ENCODE measurements at places on chromosomes 1 and 21. TPM values are rescaled to one million over a fixed set of nuclear protein-coding genes. Genes with fewer than 3 reads are reported as not detected.

DNA sequence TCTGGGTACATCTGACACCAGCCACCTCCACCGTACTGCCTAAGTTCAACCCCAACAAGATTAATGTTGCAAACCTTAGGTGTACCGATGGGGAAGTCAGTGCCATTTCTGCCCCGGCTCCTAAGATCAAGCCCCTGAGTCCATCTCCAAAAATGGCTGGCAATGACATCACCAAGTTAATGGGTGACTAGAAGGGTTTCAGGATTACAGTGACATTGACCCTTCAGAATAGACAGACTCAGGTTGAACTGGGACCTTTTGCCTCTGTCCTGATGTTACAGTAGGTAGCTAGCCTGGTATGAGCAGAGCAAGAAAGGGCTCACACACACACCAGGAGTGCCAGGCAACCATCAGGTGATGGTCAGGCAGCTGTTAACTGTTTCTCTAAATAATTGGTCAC is 21.7 kb upstream of the ZMYM6 start:
- no peaks in the 10 kb centered on the region for H3K4me1 ChIP-seq
- no peak for DNase-seq
- H3K36me3 ChIP-seq = no peaks in the 10 kb centered on the region
- H3K27ac ChIP-seq = no peak overlapping the region

- H3K27ac ChIP-seq = no peak overlapping the region
- H3K27me3 ChIP-seq = no peaks in the 10 kb centered on the region
- H3K36me3 ChIP-seq = no peaks in the 10 kb centered on the region
- H3K4me3 ChIP-seq = no peak overlapping the region
Measured at GRCh38 chr1:63557365-63557987, 34.2 kb downstream of the EFCAB7 start.

- H3K27ac ChIP-seq = no peak overlapping the region
- H3K27me3 ChIP-seq = no peaks in the 10 kb centered on the region
- no peak for DNase-seq
- no peak overlapping the region for H3K4me3 ChIP-seq
- H3K4me1 ChIP-seq = no peaks in the 10 kb centered on the region
- H3K36me3 ChIP-seq = no peaks in the 10 kb centered on the region
Measured at GRCh38 chr1:24926563-24927249, 3.4 kb downstream of the RUNX3 start.

DNA sequence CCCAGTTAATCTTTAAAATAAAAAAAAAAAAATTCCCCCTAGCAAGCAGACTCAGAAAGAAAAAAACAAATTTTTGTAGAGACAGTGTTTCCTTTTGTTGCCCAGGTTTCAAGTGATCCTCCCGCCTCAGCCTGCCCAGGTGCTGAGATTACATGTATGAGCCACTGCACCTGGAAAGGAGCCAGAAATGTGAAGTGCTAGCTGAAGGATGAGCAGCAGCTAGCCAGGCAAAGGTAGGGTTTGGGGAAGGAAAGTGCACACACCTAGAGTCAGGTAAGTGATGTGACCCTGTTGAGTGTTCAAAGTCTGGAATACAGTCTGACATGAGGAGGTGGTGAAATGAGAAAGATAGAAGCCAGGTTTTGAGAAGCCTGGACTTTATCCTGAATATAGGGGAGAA is 1.7 kb downstream of the AKR1A1 start:
- no peaks in the 10 kb centered on the region for H3K27me3 ChIP-seq
- H3K4me3 ChIP-seq = no peak overlapping the region
- H3K36me3 ChIP-seq = 0 out of 2 replicates have a peak, but pooled peaks cover 2% of the 10 kb centered on the region
- H3K4me1 ChIP-seq = no peaks in the 10 kb centered on the region
- no peak for DNase-seq

- no peaks in the 10 kb centered on the region for H3K36me3 ChIP-seq
- H3K4me1 ChIP-seq = no peaks in the 10 kb centered on the region
- H3K27me3 ChIP-seq = no peaks in the 10 kb centered on the region
Measured at GRCh38 chr1:85894651-85895050, 186.4 kb upstream of the ZNHIT6 start.

- no peak for DNase-seq
- peak within 1 kb of the TSS; percentile 89 for H3K27ac ChIP-seq
- peak within 1 kb of the TSS; percentile 91 for H3K4me3 ChIP-seq
- H3K4me1 ChIP-seq = peaks cover 25% of the 10 kb centered on the region
- no peaks in the 10 kb centered on the region for H3K27me3 ChIP-seq
Measured at GRCh38 chr1:53946252-53947171, at the start of gene LRRC42. Gene LRRC42 (plus strand): TSS chr1:53946350. CDS start chr1:53952000, 5,650 bp downstream.

DNA sequence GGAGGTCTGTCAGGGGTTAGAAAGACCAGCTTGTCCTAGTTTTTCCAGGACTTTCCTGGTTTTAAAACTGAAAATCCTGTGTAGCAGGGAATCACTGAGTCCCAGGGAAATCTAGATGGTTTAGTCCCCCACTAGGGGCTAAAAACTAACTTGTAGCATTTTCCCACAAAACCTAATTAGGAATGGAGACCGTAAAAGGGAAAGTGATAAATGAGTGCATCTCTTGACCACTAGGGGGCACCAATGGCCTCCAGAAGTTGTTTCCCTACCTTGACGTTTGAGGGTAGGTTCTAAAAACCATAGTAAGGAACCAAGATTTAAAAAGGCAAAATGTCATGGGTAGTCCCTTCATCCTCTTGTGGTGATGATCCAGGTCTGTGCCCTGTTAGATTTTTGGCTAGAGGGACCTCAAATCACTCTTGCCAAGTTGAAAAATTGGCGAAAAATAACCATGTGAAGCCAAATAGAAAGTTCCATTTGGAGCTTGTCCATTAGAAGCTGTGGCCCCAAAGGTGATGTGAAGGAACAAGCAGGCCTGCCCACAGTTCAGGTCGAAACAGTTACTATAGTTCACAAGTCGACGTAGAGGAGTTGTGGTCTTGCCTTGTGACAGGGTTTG is 24.5 kb downstream of the CLIC6 start:
- 0 out of 2 replicates have a peak, but pooled peaks cover 13% of the 10 kb centered on the region for H3K4me1 ChIP-seq
- DNase-seq = peak; percentile 51
- H3K36me3 ChIP-seq = no peaks in the 10 kb centered on the region
- H3K27me3 ChIP-seq = no peaks in the 10 kb centered on the region

Gene NLRP3
- not detected for total RNA-seq

Gene KCNE2
- total RNA-seq = not detected

Gene GLMN
- total RNA-seq = 12.9 TPM

Gene IFI44L
- not detected for total RNA-seq

Gene PDE9A
- 9.7 TPM for total RNA-seq

Gene PDE4B
- not detected for total RNA-seq
